Activated effector memory CD4-positive, alpha-beta T cell treated with Interleukin-2 at 50 U/mL for 16 hours (primary cell): ENCODE measurements at places on chromosomes 6 and 20.
A peak's percentile ranks its signal among the peaks of the same experiment; 100 is the strongest.

DNA sequence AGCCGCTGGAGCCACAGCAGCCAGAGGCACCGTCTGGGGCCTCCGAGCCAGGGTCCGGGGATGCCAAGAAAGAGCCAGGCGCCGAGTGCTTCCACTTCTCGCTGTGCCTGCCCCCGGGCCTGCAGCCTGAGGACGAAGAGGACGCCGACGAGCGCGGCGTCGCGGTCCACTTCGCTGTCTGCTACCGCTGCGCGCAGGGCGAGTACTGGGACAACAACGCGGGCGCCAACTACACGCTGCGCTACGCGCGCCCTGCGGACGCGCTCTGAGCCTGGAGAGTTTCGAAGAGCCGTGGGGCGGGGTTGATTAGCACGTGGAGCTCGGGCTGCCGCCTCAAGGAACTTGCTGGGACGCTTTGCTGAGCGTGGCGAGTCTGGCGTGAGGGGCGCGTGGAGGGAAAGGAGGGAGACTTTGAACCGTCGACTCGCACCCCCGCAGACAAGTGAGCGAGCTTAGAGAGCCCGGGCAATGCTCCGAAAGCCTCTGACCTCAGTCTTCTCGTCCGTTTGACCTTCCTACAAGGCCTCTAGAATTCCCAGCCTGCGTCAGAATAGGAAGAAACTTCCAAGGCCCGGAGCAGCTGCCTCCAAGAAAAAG, 1.3 kb downstream of the PPP1R3G start:
- DNase-seq: no peak

GRCh38 chr20:17735206-17735804, 35.5 kb downstream of the BANF2 start:
- no peak for DNase-seq

DNA sequence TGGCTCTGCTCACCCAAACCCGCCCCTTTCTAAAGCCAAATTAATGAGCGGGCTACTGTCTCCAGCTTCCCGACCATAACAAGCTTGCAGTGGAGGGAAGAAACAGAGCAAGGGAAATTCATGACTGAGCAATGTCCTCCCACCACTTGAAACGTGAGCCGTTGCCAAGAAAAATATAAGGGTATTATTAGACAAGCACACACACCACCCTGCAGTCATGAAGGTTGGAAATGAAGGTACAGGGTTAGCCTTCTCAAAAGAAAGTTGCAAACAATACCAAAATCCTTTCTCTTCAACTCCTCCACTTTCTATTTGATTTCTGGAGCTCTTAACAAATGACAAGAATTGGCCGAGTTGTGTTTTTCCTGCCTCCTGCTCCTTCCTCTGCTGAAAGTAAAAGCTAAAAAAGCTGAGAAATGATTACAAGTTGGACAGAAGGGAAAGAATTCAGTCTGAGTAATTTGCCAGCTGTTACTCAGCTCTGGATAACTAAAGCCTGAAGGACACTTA, 151.1 kb upstream of the B3GAT2 start:
- no peak for DNase-seq

- DNase-seq: no peak
Observed at GRCh38 chr6:121592261-121592935, 157.0 kb downstream of the GJA1 start.

DNA sequence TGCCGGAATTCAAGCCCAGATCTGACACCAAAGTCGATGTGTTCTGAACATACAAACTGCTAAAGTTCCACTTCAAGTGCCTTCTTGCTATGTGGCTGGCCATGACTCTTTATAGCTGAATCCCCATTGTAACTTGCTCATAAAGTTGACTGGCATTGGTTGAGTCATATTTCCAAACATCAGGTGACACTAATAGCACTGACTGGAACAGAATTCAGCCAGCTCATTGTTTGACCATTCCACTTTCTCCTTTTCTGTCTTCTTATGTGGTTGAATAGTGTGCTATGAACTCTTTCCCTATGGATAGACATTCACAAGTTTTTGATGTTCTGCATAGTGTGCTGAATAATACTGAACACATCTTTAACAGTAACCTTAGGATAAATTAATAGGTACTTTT, 266.2 kb upstream of the ZFP64 start:
- DNase-seq: no peak

DNA sequence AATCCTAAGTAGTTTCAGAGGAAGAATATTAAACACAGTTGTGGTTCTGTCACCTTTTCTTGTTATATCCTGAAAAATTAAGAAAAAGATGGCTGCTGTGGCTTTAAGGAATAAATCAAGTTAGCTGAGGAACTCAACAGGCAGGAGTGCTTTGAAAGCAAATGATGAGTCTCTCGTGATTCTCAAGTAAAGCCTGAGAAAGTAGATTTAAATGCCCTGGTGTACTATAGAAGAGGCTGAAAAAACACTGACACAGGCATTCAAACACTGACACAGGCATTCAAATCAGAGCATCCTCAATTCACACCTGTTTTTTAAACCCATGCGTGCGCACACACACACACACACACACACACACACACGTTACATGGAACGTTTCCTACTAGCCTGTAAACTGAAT, 218.6 kb downstream of the OGFRL1 start:
- no peak for DNase-seq

DNA sequence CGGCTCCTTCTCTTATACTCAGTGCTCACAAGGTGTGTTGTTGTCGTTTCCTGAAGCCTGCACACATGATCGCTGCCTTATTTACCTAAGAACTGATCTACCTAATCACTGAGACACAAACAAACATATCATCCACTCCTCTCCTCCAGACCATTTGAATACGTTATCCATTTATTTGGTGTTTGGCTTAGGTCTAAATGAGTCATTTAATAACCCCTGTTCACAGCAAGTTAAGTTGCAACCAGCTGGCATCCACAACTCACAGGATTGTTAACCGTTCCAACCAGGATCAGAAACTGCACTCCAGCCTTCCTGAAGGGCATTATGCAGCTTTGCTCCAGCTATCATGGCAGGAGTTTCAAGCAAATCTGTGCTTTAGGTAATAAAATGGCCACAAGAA, 511.1 kb upstream of the MAP3K7 start:
- DNase-seq: no peak

- DNase-seq: no peak
Observed at GRCh38 chr6:52081237-52081636, 6.2 kb downstream of the PKHD1 start.

GRCh38 chr6:38784506-38785235, 69.6 kb downstream of the DNAH8 start:
- DNase-seq: no peak

- no peak for DNase-seq
Observed at GRCh38 chr6:83872386-83873118, 13.1 kb downstream of the CYB5R4 start.

DNA sequence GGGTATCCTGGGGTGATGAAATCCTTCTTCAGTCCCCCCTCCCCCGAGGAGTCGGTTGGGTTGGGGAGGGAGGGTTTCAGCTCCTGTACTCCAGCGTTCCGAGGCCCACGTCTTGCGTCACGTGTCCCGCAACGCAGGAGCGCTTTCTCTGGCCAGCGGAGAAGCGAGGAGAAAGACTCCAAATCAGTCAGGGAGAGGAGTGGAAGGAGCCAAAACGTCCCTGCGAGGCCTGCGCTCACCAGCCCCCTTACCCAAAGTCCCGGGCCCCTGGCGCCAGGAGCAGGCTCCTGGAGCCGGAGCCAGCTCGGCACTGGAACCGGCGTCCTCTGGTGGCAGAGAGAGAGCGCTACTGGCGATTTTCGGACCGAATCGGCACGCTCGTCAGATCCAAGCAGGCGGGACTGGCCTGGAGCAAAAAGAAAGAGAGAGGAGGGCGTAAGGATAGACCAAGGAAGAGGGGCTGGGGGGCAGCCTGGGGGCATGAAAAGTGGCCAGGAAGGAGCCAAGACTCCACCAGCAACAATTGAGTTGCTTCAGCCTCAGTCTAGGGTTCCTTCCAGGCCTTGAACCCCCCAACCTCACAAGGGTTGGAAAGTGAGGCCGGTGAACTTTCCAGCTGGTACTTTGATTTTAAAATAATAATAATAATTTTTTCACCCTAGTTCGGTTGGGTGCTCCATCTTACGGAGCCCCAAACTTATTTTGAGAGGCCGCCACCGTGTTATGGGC, at the start of gene GNAS:
Gene GNAS, plus strand, starts transcription at position 174 of the 729 bp plus-strand sequence.
- DNase-seq: peak; percentile 37

DNA sequence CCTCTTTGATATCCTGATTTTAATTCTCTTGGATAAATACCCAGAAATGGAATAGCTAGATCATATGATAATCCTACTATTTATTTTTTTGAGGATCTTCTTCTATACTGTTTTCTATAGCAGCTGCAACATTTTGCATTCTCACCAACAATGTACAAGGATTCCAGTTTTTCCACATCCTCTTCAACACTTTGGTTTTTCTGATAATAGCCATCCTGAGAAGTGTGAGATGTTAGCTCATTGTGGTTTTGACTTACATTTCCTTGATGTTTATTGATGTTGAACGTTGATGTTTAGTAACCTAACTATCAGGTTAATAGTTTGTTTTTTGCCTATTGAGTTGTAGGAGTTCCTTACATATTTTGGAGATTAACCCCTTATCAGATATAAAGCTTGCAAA, 217.3 kb downstream of the LRFN2 start:
- no peak for DNase-seq

GRCh38 chr20:31260326-31260932, 3.0 kb downstream of the DEFB115 start:
- no peak for DNase-seq

DNA sequence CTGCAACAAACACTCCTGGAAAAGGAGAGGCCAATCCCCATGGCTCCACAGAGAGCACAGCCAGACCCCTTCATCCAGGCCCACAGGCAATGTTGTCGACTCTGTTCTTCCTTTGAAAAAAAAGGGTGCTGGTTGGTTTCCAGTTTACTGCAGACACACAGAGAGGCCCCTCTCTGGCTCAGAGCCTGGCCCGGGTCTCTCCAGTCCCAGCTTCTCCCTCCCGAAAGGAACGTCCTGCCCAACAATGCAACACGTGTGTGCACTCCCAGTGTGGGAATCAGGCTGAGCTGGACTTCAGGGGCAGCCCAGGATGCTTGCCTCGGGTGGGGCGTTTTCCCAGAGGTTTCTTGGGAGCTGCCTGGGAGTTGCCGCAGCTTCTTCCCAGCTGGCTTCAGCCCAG, 4.5 kb upstream of the NKAIN4 start:
- DNase-seq: no peak

DNA sequence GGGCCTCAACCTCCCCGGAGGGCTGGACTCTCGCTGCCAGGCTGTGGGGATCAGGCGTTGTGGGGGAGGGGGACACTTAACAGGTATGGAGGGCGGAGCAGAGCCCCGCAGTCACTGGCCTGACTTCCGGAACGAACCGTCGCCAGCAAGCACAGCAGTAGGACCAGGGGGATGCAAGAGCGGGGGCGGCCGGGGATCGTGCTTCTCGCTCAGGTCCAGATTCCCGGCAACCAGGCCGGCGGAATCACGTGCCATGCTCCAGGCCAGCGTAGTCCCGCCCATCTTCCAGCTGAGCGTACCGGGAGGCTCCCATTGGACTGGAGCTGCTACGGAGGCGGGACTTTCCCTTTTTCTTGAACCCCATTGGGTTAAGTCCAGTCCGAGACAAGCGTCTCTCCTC, 10.0 kb upstream of the POU5F1 start:
- peak; percentile 66 for DNase-seq

- no peak for DNase-seq
Observed at GRCh38 chr20:760751-761417, 7.4 kb downstream of the SLC52A3 start.

DNA sequence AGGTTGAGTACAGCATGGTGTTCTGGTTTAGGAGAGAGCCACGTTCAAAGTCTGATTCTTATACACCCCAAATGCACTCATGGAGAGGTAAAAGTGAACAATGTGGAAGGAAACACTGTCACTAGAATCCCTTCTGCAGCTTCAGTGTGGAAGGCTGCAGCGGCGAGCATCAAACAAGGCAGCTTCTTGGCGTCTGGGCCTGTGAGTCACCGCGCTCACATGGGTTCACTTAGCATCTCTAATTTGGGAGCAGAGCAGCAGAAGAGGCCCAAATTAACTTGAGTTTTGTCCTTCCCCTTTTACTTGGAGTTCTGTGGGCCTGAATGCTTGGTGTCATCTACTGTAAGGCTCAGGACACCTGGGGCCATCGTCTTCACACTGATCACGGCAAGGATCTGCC, 10.9 kb upstream of the E2F1 start:
- no peak for DNase-seq

DNA sequence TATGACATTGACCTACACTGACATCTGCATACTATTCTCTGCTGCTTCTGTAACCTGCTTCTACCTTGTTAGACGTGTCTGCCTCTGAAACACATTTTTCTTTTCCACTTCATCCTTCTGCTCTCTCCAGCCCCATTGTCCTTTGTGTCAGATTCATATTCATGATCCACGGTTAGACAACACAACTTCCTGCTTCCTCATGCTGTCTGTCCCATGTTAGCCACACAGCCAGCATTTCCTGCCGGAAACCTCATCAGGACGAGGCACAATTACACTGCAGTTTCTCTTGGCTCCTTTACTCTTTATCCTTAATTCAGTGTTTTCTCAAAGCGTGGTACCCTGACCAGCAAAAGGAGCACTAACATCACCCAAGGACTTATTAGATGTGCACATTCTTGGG, 150.2 kb downstream of the TBC1D7 start:
- no peak for DNase-seq

DNA sequence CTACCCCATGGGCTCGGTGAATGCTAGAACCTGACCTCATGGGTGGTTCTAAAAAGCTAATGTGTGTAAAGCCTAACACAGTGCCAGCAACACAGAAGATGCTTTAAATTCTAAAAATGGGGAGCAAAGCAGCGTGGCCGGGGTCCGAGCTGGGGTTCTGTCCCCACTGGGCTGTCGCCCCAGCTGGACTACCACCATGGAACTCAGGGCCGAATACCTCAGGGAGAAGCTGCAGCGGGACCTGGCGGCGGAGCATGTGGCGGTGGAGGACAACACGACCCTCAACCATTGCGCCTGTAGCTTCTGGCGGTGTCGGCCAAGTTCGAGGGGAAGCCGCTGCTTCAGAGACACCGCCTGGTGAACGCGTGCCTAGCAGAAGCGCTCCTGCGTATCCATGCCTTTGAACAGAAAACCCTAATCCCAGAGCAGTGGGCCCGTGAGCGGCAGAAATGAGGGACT, 8.4 kb downstream of the SOX4 start:
- DNase-seq: no peak

DNA sequence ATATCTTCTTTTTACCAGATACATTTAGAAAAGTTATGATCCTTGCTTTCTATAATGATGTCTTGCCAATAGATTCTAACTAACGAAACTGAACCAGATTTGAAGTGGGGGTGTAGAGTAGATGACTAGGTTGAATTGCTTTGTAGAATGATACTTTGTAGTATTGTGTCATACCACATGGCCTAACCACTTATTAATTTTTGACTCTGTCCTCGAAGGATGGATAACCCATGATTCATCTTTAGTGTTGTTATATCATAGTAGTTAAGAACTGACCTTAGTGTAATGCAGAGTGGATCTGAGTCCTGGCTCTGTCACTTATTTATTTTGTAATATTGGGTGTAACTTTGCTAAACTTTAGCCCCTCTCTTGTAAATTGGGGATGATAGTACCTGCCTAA, 4.5 kb downstream of the PHF3 start:
- DNase-seq: no peak

DNA sequence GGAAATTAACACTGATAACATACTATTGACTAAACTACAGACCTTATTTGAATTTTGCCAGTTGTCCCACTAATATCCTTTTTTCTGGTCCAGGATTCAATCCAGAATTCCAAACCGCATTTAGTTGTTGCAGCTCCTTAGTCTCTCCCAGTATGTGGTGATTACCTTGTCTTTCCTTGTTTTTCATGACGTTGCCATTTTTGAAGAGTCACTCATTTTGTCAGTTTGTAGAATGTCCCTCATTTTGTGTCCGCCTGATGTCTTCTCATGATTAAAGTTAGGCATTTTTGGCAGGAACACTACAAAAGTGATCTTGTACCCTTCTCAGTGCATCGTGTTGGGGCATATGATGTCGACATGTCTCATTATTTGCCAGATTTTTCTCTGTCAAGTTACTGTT, 33.1 kb downstream of the DTD1 start:
- no peak for DNase-seq
